Epithelial cell of alveolus of lung (primary cell): ENCODE measurements at places on chromosomes 1 and 21. TPM values are rescaled to one million over a fixed set of nuclear protein-coding genes. Genes with fewer than 3 reads are reported as not detected.

HPCA gene
- not detected in 2 replicates for total RNA-seq

FHAD1 gene
- 0.39 TPM in 1 of 2 replicates, not detected in the other for total RNA-seq

PERM1 gene
- not detected in 2 replicates for total RNA-seq

FAAP20 gene
- total RNA-seq, result 57.1 and 64.0 TPM in 2 replicates

CNR2 gene
- not detected in 2 replicates for total RNA-seq

SERTAD4 gene
- total RNA-seq, result 0.91 and 1.3 TPM in 2 replicates

GUCA2B gene
- not detected in 2 replicates for total RNA-seq

PLCH2 gene
- total RNA-seq, result not detected in 2 replicates

PLA2G2C gene
- not detected in 2 replicates for total RNA-seq

GNAT2 gene
- total RNA-seq, result 0.32 TPM in 1 of 2 replicates, not detected in the other

HS2ST1 gene
- total RNA-seq, result 15.3 and 27.8 TPM in 2 replicates

FAM78B gene
- 0.13 and 1.8 TPM in 2 replicates for total RNA-seq

CCDC190 gene
- total RNA-seq, result not detected in 2 replicates

UMODL1 gene
- total RNA-seq, result not detected in 2 replicates

CCDC27 gene
- total RNA-seq, result not detected in 2 replicates

HSD3B2 gene
- total RNA-seq, result not detected in 2 replicates

SPRR1A gene
- total RNA-seq, result not detected in 2 replicates

SPRR2B gene
- total RNA-seq, result not detected in 2 replicates

HNRNPR gene
- 64.9 and 82.0 TPM in 2 replicates for total RNA-seq

GRHL3 gene
- total RNA-seq, result 0.13 TPM in 1 of 2 replicates, not detected in the other

KCNK2 gene
- 1.7 and 5.0 TPM in 2 replicates for total RNA-seq

CD1E gene
- total RNA-seq, result not detected in 2 replicates

BEND5 gene
- total RNA-seq, result 4.8 and 9.2 TPM in 2 replicates

PBXIP1 gene
- 67.4 and 92.9 TPM in 2 replicates for total RNA-seq

GIPC2 gene
- 0.08 and 0.52 TPM in 2 replicates for total RNA-seq

GPR157 gene
- 2.1 and 4.0 TPM in 2 replicates for total RNA-seq

HRNR gene
- not detected in 2 replicates for total RNA-seq

AIM2 gene
- total RNA-seq, result 0.13 TPM in 1 of 2 replicates, not detected in the other

CORT gene
- total RNA-seq, result not detected in 2 replicates
